ENCODE measurements at places on chromosomes 1 and 21.
A peak's percentile ranks its signal among the peaks of the same experiment; 100 is the strongest.

- no peak for DNase-seq
Measured at GRCh38 chr1:201383647-201384405, 6.3 kb upstream of the TNNT2 start.

DNA sequence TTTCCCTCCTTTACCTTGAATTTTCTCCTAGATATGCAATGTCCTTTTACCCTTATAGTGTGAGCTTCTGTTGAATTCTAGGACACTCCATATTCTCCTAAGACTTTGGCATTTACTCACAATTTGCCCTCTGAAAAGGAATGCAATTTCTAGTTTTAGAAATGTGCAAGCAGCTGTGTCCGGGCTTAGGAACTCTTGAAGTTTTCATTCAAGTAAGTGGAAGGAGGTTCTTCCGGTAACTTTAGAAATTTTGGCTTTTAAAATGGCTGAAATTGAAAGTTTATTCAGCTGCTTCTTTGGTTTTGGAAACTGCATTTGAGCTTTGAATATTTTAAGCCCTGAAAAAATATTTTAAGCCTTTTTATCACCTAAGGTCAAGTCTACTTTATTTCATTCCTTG is 56.3 kb downstream of the DPH5 start:
- DNase-seq: no peak

DNA sequence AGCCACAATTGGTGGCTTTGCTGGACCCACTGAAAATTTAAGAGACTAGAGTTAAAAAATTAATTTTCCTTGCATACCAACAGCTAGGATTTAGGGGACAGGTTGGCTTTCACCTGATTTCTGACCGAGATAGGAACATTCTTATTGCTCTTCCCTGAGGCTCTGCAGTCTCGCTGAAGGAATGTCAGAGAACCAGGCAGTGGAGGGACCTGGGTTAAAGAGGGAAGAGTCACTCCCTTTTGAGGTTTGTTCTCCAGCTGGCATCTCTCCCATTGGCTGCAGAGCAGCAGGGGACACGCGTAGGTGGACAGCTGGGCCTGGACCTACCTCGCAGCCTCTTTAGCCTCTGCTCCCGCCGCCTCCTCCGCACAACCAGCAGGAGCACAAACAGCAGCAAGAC is 207.5 kb downstream of the PCP4 start:
- no peak for DNase-seq

GRCh38 chr1:30695439-30695841 is 27.9 kb downstream of the MATN1 start:
- no peak for DNase-seq

DNA sequence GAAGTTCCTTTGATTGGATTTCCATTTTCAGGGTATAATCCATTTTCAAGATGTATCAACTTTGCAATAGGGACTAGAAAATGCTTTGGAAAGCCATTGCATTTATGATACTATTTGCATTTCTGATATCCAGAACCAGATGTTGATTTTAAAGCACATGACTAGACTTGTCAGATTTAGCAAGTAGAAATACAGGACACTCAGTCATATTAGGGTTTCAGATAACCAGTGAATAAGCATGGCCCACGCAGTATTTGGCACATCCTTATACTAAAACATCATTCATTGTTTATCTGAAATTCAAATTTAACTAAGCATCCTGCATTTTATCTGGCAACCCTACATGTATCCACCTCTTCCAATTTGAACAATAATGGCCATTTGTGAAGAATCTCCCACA is 113.3 kb upstream of the DPT start:
- DNase-seq: no peak

GRCh38 chr1:169914531-169914930 is 20.8 kb upstream of the SCYL3 start:
- peak; percentile 33 for DNase-seq

DNA sequence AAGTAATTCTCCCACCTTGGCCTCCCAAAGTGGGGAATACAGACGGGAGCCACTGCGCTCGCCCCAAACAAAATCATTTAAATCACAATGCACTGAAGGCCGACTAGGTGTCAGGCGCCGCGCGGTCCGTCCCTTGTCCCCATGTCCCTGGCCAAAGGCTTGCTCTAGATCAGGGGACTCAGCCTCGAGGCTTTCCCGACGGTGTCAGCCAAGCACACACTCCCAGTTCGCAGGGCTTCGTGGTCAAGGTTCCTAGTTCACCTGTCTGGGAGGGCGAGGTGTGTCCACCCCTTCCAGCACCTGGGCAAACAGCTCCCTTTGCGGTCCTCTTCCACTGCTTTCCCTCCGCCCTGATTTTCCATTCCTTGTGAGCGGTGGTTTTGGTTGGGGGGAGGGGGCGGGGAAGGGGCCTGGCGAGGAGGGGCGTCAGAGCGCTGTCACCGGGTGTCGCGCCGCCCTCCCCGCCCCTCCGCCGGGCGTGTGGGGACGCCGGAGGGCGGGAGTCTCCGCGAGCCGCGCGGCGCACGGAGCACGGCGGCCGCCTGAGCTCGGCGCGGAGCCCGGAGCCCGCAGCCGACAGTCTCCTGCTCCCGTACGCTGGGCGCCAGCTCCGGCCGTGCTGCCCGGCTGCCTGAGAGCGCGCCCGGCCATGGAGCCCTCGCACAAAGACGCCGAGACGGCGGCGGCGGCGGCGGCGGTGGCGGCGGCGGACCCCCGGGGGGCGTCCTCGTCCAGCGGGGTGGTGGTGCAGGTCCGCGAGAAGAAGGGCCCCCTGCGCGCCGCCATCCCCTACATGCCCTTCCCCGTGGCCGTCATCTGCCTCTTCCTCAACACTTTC is at the start of gene STUM:
Gene STUM (plus strand): TSS at position 509 of the 838 bp plus-strand sequence. CDS start 141 bp downstream, at position 650.
- peak; percentile 23 for DNase-seq
